ENCODE measurements at places on chromosomes 2 and 18.

DNA sequence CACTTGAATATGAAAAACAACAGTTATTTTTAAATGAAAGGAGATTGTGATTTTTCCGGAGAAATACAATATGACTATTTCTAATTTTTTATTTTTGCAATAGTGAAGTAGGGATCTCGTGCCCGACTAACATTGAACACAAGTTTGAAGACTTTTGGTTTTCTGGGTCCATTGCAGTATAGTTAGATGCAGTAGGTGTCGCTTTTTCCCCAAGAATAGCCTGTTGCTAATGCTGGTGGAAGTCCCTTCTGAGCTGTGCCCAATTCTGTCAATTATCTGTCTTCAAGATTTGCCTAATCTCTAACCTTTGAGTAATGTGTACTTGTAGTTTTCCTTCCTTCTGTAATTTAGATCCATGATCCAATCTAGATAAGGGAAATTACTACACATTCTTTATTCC, 36.5 kb downstream of the SEMA4F start:
- peak; percentile 16 for DNase-seq

GRCh38 chr18:7242926-7243325, 12.0 kb downstream of the LRRC30 start:
- DNase-seq, result no peak

- no peak for DNase-seq
Measured at GRCh38 chr2:239874636-239875356, 150.3 kb downstream of the NDUFA10 start.

DNA sequence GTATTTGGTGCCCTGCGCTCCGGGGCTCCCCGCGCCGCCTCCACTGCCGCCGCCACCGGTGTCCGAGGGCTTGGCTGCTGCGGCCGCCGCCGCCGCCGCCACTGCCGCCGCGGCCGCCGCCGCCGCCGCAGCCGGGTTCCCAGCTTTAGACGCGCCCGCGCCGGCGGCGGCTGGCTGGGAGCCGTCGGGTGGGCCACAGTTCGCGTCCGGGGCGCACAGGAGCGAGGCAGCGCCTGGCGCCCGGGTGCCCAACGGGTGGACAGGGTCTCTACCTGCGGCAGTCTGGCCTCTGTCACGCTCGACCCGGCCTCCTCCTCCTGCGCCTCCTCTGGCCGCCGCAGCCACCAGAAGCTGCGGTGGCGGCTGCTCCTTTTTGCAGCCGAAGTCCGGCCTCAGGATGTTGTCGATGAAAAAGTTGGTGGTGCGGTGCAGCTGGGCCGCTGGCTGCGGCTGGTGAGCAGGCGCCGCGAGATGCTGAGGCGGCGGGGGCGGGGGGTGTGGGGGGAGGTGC, 951 bp downstream of the EN1 start:
- DNase-seq, result no peak

GRCh38 chr2:157337978-157338377, 12.4 kb upstream of the ERMN start:
- DNase-seq, result no peak

DNA sequence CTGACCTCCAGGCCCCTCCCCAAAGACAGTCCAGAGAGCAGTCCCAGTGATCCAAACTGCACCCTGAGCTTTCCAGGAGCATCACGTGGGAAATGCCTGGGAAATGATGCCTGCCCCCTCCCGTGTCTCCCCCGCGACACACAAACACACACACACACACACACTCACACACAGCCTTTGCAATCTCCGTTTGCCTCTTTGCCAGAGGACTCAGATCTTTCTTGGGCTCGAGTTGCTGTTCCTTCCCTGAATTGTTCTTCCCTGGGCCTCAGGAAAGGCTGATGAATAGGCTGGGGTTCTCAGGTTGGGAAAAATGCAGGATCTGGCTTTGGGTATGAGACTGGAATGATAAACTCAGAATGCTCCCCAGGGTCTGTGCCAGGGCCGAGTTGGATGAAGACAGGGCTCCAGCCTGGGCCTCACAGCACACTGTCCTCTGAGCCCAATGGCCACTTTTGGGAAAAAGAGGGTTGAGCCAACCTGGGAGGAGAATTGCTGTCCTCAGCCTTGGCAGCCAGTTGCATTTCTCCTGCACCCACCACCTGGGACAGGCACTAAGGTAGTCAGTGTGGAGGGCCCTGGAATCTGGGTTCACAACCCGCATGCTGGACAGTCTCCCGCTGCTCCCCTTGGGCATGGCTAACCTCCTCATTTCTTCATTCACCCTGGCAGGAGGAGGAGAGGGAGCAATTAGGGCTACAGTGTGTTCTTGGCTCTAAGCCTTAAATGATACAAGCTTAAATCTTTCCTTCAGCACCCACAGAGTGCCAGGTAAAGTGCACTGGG, 43.9 kb upstream of the ATP6V1B1 start:
- DNase-seq, result no peak

GRCh38 chr2:238046725-238047270, 14.0 kb upstream of the SCLY start:
- no peak for DNase-seq

- DNase-seq, result no peak
Measured at GRCh38 chr18:2979871-2980790, 32.8 kb downstream of the LPIN2 start.

GRCh38 chr2:185278761-185279160, 459.8 kb upstream of the FSIP2 start:
- DNase-seq, result no peak

DNA sequence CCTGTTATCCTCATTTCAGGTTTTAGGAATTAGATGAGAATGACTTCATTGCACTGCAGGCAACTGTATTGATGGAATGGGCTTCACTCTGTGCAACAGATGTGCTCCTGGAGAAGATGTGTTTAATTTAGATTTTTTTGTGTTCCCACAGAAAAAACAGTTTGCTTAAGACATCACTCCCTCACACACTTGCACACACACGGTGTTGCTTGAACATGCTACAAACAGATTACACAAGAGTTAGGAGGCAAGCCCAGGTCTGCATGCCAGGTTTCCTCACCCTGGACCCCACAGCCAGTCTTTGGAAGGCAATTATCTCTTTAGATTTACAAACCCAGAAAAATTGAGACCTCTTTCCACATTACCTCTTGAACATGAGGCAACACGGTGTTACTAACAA, 93.7 kb upstream of the KLHL29 start:
- DNase-seq, result no peak

DNA sequence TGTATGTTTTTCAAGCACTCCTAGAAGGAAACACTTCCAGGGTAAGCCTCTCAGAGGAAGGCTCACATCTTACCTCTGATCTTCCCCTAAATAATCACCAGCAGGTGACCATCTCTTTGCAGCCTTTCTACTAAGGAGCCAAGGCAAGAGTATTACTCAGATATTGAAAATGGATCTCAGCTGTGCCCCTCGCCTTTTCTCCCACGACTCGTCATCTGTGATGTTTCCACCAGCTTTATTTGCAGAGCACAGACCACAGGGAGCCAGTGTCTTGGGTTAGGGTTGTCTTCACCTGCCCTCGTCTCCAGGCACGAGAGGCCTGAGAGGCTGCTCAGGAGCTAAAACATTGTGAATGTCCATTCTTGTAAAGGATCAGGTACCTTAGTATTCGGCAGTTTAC, 16.9 kb upstream of the SCLY start:
- no peak for DNase-seq

DNA sequence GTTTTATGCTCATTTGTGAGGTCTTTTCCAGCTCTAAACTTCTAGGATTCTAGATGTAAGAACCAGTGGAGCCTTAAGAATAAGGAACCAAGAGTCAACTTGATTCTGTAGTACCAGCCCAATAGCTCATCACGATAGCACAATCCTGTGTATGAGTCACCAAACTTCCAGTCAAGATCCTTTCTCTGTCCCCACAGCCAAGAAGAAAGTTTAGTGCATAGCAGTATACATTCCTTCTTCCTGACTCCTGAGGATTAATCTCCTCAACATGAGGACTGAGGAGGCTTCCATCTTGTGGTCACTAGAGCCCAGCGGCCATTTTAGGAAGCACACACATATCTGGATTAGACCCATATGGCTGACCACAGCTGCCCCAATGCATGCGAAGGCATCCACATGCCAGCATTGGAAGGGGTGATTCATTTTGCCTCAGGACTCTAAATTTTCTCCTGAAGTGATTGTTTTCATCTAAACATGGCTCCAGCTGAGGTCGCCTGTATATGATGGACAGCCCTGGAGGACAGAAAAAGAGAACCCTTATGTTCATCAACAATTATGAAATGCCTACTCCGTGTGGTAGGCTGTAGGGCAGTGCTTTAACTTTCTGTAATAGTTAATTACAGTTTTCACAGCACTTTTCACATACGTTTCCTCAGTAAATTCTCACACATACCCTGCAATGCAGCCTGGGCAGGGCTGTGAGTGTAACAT, 53.5 kb downstream of the RASGRP3 start:
- DNase-seq, result no peak

- DNase-seq, result no peak
Measured at GRCh38 chr2:98615481-98615880, 7.1 kb downstream of the UNC50 start.

Measured in hypothalamus (tissue), 51 donors.